Left renal cortex interstitium (tissue), 4 donors: ENCODE measurements at places on chromosomes 11 and 22. TPM values are rescaled to one million over a fixed set of nuclear protein-coding genes. Genes with fewer than 3 reads are reported as not detected.

- DNase-seq: no peak
These were observed 14.6 kb downstream of the SPECC1L start for GRCh38 chr22:24285245-24285644.

DNA sequence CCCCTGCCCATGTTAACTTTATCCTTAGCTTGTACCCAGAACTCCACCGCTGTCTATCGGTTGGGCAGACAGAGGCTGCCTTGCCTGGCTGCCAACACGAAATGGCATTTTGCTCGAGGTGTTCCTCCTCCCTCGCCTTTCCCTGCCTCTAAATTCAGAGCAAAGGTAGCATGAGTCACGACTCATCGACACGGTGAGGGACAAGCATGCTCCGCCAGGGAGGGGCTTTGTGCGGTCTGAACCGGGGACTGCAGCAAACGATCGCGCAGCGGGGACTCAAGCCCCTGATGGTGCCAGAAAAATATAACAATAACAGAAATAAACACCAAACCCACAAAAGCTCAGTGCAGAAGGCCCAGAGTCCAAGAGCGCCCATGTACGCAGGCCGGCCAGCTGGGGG is 52.3 kb downstream of the RTL6 start:
- no peak for DNase-seq

DNA sequence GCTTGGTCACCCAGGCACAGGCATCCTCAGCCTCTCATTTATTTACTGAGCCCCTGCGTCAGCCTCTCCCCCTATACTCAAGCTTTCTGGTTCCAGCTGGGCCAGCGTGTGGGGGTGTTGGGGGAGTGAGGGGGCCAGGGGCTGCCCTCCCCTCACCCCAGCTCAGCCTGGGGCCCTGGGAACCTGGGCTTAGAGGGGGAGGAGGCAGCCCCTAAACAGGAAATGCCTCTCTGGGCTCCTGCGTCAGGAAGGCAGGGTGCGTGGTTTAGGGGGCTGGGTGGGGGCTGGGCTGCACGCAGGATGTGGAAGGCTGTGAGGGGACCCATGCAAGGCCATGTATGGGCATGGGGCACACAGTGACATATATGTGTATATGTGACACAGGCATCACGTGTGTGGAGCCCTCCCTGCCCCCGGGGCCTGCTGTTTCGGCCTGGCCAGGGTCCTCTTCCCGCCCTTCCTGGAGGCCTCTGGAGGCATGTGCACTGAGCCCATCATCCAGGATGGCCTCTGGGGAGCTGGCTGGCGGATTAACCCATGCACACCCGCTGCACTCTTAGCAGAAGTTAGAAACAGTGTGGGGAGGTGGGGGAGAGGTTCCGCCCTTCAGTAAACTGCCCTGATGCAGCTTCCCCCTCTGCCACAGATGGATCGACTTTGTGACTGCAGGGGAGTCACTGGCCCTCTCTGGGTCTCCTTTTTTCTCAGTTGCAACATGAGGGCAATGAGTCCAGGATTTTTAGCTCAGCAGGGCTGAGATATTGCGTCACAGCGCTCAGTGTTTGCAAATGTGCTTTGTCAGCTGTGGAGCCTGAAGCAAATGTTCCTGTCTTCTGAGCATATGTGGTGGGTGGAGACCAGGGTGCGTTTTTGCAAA is 1.1 kb upstream of the CD248 start:
- no peak for DNase-seq

DNA sequence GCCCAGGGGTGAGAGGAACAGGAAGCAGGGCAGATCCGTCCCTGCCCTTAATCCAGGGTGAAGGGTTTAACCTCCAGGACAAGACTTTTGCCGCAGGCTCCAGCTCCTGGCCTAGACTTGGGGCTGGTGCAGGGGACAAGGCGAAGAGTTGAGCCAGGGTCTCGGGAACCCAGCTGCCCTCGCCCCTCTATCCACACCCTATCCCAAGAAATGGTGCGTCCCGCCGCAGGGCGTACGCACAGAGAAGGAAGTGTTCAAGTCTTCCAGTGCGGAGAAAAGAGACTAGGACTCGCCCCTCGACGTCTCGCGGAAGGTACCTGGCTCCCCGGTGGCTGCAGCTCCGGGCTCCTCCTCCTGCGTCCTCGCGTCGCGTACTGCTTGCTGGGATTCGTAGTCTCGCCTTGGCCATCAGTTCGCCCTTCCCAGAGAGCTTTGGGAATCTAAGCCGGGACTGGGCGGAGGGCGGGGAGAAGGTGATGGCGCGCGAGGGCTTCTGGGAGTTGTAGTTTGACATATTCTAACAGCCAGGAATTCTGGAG is at the start of gene ZMAT5:
Gene ZMAT5, minus strand, starts transcription at position 376 of the 539 bp plus-strand sequence. CDS start 18,463 bp downstream, outside the sequence.
- DNase-seq: peak; percentile 95

TRPM5 gene
- polyA plus RNA-seq: 3.0 TPM

GRCh38 chr11:67269401-67270255 is 3.4 kb downstream of the GRK2 start:
- DNase-seq: no peak

GRCh38 chr11:69562302-69562701 is 78.7 kb upstream of the CCND1 start:
- no peak for DNase-seq

OR52E8 gene
- not detected for polyA plus RNA-seq
